NCI-H226 (cell line): ENCODE measurements at places on chromosomes 11 and 22.

DNA sequence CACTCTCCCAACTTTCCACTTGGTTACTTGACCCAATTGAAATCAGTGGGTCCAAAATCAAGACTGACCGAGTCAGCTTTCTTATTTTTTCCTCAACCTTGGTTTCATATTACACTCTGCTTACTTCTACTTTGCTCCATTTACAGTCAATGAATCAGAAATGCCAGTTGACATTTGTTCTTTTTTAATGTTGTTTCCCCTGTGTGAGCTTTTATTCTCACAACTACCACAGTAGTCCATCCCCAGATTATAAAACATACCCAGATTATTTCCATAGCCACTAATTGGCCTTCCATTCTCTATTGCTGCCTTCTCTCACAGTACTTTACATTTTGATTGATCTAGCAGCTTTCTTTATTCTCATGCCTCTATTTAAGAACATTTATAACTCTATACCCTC, 50.0 kb downstream of the DNAJC24 start:
- no peak for DNase-seq

DNA sequence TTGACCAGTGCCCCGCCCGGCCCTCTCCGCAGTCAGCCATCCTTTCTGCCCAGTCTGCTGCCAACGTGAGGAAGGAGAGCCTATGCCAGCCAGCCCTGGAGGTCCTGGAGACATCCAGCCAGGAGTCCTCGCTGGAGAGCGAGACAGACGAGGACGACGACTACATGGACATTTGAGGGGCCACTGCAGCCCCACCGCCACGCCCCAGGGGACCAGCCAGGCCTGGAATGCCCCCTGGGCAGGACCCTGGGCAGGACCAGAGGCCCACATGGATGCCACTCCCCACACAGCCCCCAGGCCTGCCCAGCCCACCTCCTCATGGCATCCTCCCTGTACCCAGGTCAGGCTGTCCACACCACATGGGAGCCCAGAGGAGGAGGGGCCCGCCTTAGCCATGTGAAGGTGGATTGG, 3.3 kb upstream of the SUSD2 start:
- no peak for DNase-seq

- DNase-seq, result no peak
These were observed 91.3 kb downstream of the RNF169 start for GRCh38 chr11:74839971-74840370.

DNA sequence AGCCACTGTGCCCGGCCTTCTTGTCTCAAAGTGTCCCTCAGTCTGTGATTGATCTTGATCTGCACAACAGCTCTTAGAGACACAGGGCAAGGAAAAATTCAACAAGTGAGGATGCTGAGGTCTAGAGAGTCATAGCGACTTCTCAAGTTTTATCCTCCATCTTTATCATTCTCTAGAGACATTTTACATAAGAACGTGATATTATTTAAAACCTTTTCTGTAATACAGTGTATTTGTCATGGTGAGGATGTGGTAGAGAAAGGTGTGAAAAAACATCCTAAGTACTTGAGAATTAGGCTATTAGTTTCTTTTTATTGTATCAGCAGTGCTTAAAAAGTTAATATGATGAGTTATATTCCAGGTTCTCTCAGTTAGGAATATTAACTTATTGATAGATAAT, 50.2 kb downstream of the EMSY start:
- no peak for DNase-seq

DNA sequence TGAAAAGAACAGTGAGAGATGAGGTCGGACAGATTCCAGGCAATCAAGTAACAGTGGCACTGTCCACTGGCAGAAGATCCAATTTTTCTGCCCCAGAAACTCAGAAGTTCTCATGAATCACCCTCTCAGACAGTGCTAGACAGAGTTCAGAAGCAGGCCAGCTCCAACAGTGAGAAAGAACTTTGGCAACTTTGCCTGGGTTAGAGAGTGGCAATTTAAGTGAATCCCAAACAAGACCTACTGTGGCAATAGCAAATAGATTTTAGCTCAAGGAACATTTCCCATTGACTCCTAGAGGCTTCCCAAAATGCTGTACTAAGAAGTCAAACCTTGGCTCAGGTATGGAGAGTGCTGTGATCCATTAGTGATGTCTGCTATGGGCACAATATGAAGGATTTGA, 12.3 kb downstream of the CD44 start:
- no peak for DNase-seq

DNA sequence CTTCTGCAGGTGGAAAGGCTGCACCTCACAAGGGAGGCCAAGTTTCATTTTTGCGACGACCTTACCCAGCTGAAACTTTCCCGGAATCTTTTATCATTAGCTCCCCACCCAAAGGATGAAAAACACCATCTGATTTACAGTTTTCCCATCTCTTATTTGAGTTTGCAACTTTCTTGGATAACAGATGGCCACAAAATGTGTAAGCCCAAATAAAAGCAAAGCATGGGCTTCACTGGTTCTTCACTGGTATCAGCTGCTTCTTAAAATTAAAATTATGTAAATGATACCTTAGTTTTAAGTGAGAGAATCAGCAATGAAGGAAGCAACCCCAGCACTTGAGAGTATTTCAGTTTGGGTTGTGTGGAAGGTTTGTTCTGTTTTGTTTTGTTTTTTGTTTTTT, 55.8 kb downstream of the PARVA start:
- no peak for DNase-seq

DNA sequence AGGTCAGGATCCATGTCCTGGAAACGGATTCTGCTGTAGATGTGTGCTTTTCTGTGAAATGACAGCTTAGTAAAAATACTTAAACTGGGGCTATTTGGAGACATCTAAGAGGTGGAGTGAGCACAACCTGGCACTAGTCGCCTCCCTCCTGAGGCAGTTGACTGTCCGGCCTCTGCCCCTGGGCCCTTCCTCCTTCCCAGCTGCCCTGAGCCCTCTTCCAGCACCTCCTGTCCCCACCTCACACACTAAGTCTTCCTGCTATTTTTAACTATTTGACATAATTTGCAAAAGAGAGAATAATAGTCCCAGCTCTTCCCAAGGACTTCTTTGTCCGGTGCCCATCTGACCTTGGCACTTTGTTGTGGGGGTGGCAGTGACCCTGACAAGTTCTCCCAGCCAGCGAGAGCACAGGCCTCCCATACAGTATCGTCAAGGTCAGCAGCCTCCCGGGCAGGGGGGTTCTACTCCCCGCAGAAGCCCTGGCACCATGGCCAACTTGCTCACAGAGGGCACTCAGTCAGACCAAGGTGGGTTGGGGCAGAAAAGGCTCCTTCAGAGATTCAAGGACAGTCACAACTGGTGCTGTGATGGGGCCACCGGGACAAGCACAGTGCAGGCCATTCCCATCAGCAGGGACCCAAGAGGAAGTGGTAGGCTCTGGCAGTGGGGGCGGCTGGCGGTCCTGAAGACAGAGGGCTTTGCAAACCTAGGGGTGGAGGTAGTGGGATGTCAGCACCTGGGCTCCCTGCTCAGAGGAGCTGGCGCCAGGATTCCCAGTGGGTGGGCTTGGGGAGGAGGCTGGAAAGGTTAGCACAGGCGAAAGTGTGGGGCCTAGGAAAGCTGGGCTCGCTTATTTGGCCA, 5.5 kb upstream of the NEAT1 start:
- no peak for DNase-seq

DNA sequence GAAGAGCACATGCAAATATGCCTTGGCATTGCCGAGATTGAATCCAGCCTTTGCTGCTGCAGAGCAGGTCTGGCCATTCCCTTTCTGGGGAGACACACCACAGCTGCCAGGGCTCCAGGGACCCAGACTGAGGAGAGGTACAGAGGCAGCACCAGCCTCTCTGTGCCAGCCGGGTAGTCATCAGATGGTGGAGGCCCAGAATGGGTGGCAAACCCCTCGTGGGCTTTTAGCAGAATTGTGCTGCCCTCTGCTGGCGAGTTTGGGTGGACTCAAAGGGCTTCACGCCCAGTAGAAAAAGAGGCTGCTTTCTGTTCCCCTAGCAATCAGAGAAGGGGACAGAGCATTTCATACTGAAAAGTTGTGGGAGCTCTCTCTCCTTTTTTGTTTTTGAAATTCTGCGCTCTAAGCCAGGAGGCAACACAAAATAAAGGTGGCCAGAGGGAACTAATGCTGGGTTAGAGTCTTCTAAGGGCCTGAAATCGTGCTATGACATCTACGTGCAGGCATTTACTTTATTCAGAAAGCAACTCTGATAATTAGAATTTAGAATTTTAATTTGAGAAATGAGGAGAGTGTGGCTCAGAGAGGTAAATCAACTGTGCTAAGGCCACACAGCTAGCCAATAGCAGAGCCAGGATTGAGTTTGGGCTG, 158.8 kb upstream of the NAV2 start:
- peak; percentile 60 for DNase-seq

- no peak for DNase-seq
These were observed 99.2 kb downstream of the VPREB1 start for GRCh38 chr22:22343581-22344296.

- no peak for DNase-seq
These were observed 63.0 kb downstream of the ARHGAP8 start for GRCh38 chr22:44815099-44816070.

DNA sequence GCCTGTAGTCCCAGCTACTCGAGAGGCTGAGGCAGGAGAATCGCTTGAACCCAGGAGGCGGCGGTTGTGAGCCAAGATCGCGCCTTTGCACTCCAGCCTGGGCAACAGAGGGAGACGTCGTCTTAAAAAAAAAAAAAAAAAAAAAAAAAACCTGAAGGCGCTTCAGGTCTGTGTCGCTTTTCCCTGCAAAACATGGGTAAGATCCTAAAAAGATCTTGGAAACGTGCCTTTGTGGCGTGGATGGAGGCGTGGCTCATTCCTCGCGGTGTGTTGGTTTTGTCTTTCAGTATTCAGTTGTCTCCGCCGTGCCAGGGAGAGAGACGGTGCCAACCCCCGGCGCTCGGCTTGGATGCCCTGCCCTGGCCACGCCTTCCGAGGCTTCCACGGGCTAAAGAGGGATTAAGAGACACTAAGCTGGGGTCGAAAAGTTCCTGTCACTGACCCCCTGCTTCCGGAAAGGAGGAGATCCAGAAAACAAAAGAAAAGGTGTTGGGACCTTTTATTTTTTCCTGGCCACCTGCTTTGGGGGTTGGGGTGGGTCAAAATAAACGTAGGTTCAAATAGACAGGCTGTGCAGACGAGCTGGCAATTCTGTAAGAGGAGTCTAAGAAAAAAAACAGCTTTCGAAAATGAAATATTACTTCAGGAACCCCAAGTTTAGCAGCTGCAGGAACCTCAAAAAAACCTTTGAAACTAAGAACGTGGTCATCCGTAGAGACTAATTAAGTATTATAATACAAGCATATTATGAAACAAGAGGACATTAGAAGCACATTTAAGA, 1.1 kb upstream of the SLC35F2 start:
- DNase-seq, result peak; percentile 57

GRCh38 chr11:119684361-119685110, 44.5 kb downstream of the NECTIN1 start:
- DNase-seq, result peak; percentile 48

DNA sequence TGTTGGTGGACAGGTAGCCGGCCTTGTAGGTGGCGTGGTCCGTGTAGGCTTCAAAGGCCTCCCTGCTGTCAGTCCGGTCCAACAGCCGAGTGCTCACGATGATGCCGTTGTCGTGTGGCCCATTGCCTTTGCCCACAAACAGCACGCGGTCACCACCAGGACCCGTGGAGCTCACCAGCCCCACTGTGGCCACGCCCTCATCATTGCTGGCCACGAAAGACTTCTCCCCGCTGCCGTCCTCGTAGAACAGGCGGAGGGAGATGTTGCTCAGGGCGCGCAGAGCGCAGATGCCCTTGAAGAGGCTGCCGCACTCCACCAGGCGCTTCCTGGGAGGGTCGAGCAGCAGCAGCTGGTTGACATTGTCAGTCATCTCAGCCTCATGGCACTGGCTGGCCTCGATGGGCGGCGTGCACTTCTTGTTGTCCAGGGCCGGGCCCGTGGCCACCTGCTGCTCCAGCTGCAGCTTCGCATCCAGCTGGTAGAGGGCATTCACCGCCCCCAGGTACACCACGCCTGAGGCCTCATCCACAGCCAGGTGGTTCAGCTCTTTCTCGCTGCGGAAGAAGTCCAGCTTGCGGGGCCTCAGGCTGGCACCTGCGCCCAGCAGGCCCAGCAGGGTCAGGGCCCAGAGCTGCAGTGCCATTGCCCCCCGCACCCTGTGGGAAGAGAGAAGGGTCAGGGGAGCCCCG, 17.4 kb downstream of the PLXNB2 start:
- DNase-seq, result no peak

DNA sequence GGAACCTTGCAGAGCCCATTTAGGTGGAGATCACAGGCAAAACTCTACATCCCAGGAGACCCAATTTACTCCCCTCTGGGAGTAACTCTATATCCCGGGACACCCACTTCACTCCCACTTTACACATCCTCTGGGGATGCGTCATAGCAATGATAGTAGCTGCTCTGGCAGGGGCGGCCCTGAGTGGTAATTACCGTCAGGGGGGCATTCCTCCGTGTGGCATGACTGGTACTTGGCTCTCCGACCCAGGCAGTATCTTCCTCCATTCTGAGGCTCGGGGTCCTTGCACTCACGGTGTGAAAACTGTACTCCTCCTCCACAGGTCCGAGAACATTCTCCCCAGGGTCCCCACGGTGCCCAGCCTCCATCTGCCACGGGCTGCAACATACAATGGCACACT, 17.2 kb downstream of the ADAMTS8 start:
- no peak for DNase-seq
